ENCODE measurements at places on chromosomes 5 and 9. TPM values are rescaled to one million over a fixed set of nuclear protein-coding genes. Genes with fewer than 3 reads are reported as not detected.
A peak's percentile ranks its signal among the peaks of the same experiment; 100 is the strongest.

The ARL14EPL gene
- not detected for total RNA-seq

The PIGO gene
- total RNA-seq, result 30.3 TPM

The CCDC187 gene
- not detected for total RNA-seq

The TNC gene
- total RNA-seq, result 73.1 TPM

The LCN10 gene
- not detected for total RNA-seq

DNA sequence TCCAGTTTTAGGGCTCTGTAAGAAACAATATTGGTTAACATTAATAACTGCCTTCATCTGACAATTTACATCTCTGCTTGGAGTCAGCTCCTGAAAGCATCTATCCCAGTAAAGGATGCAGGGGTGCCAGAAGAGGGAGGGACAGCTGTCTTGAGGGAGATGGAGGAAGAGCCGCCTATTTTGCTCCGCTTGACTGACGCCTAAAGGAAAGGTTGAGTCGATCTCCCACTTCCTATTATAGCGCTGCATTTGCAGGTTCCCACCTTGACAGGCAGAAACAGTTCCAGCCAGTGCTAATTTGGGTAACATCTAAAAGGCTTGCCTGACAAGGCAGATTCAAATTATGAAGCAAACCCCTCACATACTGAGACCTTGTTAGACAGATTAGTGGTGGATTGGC is 374.6 kb downstream of the SPATA31D1 start:
- no peaks in the 10 kb centered on the region for H3K36me3 ChIP-seq
- no peaks in the 10 kb centered on the region for H3K27me3 ChIP-seq
- H3K4me1 ChIP-seq, result no peaks in the 10 kb centered on the region
- H3K4me3 ChIP-seq, result no peak overlapping the region
- no peak for DNase-seq

DNA sequence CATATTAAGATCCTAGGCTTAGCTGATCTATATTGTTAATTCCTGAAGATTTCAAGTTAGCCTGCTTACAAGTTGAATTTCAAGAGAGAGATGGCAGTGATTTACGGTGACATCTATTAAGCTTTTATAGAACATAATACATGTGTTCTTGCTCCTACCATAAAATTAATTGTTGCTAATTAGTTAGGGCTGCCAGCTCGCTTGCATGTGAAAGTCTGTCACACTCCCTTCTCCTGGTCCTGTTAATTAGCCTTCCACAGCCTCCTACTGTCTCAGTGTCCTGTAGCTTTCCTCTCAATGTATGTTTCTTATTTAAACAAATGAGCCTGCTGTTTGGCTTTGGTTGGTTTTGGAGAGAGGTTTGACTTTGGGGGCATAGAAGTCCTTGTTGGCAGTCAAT is 247.2 kb downstream of the NTRK2 start:
- H3K36me3 ChIP-seq, result no peaks in the 10 kb centered on the region
- H3K4me3 ChIP-seq, result no peak overlapping the region
- no peak for DNase-seq
- no peak overlapping the region for H3K27ac ChIP-seq
- H3K4me1 ChIP-seq, result no peaks in the 10 kb centered on the region

- no peaks in the 10 kb centered on the region for H3K4me1 ChIP-seq
- no peak overlapping the region for H3K4me3 ChIP-seq
- H3K36me3 ChIP-seq, result no peaks in the 10 kb centered on the region
- DNase-seq, result no peak
- no peak overlapping the region for H3K27ac ChIP-seq
Measured at GRCh38 chr5:150329881-150330876, 27.3 kb upstream of the TCOF1 start.

DNA sequence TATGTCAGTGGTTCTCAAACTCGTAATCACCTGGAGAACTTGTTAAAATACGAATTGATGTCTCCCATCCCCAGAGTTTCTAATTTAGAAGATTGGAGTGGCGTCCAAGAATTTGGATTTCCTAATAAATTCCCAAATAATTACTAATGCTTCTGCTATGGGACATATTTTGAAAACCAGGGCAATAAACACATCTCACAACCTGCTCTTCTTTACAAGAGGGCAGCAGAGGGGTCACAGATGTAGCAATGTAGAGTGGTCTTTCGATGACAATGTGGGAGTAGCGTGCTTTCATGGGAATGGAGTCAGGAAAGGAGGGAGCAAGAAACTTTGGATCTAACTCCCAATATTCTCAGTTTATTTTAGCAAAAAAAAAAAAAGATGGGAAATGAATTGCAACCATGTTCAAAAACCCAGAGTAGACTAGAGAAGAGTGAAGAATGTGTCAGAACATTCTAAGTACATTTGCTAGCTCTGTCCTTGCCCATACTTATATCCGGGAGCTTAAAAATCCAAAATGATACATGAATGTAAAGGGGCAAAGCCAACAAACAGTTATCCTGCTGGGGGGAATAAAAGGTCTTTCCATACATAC is 33.8 kb upstream of the ALDH1A1 start:
- peaks cover 71% of the 10 kb centered on the region for H3K4me1 ChIP-seq
- DNase-seq, result peak; percentile 10
- peak overlapping the region; percentile 55 for H3K27ac ChIP-seq
- no peak overlapping the region for H3K4me3 ChIP-seq
- no peaks in the 10 kb centered on the region for H3K36me3 ChIP-seq
- H3K27me3 ChIP-seq, result no peaks in the 10 kb centered on the region

GRCh38 chr9:125683486-125683885 is 23.5 kb downstream of the MAPKAP1 start:
- H3K4me1 ChIP-seq, result peaks cover 68% of the 10 kb centered on the region
- H3K27me3 ChIP-seq, result no peaks in the 10 kb centered on the region
- peak overlapping the region; percentile 7 for H3K4me3 ChIP-seq
- peak; percentile 71 for DNase-seq
- H3K36me3 ChIP-seq, result peaks cover 28% of the 10 kb centered on the region

DNA sequence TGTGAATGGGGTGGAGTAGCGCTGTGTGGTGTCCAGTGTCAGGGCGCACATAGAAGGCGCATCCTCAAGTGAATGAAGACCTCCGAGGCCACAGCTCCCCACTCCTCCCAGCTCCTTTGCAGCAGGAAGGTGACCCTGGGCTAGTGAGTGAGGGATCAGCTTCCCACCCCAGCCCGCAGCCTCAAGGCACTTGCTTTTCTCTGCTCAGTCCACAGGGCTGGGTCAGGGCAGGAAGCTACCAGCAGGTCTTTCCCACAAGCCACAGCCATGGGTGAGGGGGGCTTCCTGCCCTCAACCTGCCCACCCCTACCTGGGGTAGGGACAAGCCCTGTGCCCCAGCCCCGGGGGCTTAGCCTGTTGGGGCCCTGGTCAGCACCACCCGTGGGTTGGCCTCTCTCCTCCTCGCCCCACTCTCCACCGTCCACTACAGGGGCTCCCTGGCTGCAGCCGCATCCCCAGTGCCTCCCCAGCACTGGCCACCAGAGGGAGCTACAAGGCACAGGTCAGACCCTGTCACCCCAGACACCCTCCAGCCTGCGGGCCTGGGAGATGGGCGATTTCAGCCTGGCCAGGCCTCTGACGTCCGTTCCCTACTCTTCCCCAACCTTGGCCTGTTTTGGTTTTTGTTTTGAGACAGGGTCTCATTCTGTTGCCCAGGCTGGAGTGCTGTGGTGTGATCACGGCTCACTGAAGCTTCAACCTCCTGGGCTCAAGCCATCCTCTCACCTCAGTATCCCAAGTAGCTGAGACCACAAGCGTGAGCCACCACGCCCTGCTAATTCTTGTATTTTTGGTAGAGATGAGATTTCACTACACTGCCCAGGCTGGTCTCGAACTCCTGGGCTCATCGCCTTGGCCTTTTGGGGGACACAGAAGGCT is 1.3 kb upstream of the ABCA2 start:
- no peaks in the 10 kb centered on the region for H3K27me3 ChIP-seq
- H3K36me3 ChIP-seq, result no peaks in the 10 kb centered on the region
- no peak overlapping the region for H3K27ac ChIP-seq
- peak; percentile 26 for DNase-seq
- 0 out of 2 replicates have a peak, but pooled peaks cover 5% of the 10 kb centered on the region for H3K4me1 ChIP-seq

DNA sequence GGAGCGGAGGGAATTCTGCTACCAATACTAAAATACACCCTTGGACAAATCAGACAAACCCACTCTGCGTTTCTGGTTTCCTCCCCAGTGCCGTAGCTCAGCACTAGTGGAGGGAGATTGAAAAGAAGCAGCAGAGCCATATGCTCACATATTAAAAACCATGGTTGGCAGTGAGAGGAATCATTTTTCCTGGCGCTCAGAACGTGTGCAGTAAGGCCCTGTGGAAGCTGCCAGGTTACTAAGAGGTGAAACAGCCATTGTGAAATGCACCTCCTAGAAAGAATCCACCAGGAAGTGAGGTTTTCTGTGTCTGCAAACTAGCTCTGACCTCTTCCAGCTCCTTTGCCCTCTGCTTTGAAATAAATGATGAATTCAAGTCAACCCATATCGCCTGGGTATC is 177.2 kb downstream of the ERCC6L2 start:
- no peaks in the 10 kb centered on the region for H3K36me3 ChIP-seq
- H3K4me1 ChIP-seq, result no peaks in the 10 kb centered on the region
- H3K27me3 ChIP-seq, result peaks cover 17% of the 10 kb centered on the region
- no peak overlapping the region for H3K27ac ChIP-seq

DNA sequence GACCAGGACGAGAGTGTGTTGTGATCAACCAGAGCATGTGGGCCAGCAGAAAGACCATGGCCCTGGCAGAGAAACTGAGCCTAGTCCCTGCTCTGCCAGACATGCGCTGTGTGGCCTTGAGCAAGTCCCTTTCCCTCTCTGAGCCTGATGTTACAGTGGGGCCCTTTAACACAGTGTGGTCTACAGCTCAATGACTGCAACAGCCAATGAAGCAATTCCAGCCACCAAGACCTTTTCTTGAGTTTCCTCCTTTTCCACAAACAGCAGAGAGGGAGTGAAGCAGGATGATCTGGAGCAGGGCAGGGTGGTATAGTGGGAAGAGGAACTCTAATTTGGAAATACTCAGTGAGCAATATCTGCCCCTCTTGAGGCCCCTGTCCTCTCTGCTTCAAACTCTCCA is 25.8 kb upstream of the ARSI start:
- no peak for DNase-seq
- no peak overlapping the region for H3K27ac ChIP-seq
- no peaks in the 10 kb centered on the region for H3K36me3 ChIP-seq
- H3K4me3 ChIP-seq, result no peak overlapping the region
